ENCODE measurements at places on chromosomes 7 and 10.

DNA sequence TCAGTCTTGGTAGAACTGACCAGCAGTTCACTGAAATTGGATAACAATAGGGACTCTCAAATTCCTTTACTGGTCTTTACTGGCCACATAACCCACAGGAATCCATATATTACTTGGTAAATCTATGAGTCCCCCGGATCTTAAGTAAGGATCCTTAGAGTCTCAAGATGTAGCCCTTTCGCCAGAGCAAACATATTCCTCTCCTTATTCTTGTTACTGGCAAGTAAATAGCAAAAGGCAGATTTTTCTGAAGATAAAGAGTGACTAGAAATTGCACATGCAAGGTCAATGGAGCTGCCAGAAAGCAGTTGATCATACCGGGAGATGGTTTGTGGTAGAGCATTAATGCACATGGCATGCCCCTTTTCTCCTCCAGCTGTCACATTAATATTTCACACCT, 283.0 kb downstream of the HDAC9 start:
- no peak for DNase-seq

DNA sequence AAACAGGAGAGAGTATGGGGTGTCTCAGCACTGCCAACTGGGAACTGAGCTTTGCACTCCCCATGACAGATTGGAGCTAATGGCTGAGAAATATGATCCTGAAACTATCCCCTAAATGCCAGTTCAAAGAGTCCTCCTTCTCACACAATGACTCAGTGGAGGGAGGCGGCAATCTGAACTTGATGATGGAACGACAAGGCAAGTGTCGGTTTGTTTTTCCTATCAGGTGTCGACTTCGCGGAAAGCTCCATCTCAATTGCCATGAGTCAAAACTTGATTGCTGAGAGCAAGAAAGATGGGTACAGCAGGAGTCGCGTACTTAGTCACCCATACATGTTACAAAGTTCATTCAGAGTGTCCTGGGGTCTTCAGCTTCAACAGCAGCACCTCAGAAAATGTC, 52.5 kb downstream of the NPY start:
- DNase-seq = peak; percentile 70

- peak; percentile 75 for DNase-seq
These were observed 875 bp upstream of the HECTD2 start for GRCh38 chr10:91409069-91409868.

DNA sequence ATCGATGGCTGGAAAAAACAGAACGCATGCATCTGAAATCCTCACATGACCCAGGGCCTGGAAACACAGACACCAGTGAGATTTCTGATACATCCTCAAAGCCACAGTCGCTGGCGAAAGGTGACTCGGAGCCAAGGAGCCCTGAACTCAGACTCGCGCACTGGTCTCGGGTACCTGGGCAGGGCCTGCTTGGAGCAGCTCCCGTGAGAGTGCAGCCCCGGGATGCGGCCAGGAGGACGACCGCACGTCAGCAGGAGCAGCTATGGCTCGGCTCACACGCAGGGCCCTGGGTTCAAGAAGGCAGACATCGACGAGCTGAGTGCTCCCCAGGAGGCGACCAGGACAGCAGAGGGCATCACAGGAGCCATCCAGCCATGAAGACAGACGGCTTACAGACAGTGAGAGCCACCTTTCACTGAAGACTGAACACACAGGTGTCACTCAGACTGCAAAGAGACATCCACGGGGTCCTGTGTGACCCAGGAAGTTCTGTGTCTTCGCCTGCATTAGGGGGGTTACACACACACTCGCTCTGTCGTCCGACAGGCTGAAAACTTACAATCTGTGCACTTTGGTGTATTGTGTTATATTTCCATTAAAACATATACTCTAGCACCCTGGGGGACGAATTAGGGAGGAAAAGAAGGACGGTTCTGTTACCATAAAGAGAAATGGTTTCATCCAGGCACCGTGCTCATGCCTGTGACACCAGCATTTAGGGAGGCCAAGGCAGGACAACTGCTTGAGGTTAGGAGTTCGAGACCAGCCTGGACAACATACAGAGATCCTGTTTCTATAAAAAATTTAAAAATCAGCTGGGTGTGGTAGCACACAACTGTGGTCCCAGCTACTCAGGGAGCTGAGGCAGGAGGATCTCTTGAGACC, 227.7 kb downstream of the MAD1L1 start:
- no peak for DNase-seq

DNA sequence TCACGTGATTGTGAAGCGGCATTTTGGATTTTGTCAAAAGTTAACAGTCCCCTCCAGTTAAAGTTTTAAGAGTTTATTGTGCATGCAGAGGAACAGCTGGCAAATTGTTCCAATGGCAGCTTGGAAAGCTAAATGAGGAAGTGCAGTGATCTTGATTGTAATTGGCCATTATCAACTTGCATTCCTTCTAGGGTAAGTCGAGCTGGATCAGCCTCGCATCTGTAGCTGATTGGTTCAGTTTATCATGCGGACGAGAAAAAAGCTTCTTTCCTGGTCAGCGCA, 566 bp downstream of the ZNF789 start:
- DNase-seq = no peak

- no peak for DNase-seq
These were observed 180.5 kb downstream of the MAGI2 start for GRCh38 chr7:79272938-79273337.

- DNase-seq = peak; percentile 31
These were observed 7.1 kb downstream of the BAG3 start for GRCh38 chr10:119658274-119658673.

DNA sequence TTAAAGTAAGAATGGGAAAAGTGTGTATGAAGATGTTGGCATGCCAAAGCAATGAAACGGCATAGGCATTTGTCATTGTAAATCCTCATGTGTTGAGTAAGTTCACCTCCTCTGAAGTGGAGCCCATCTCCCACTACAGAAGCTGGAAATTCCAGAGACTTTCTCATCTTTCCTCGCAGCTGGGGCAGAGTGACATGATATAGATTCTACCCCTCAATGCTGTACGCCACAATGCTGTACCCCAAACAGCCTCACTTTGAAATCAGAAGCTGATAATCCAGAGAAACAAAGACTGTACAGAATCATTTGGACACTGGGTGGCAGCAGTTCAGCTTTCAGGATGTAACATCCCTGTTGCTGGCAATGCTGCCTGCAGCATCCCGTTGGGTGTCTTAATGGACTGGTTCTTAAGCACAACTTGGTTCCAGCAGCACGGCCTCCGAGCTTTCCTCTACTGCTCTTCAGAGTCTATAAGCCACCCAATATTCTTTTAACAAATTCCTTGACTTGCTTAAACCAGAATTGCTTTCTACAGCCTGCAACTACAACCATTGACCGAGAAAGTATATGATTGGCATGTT, 18.8 kb downstream of the ZC3HAV1L start:
- DNase-seq = peak; percentile 73

GRCh38 chr10:115948465-115948864, 324.5 kb downstream of the GFRA1 start:
- DNase-seq = no peak

Data from head of caudate nucleus (tissue), 42 donors.